Adipocyte (in vitro differentiated cells): ENCODE measurements at places on chromosomes 16 and 17.

DNA sequence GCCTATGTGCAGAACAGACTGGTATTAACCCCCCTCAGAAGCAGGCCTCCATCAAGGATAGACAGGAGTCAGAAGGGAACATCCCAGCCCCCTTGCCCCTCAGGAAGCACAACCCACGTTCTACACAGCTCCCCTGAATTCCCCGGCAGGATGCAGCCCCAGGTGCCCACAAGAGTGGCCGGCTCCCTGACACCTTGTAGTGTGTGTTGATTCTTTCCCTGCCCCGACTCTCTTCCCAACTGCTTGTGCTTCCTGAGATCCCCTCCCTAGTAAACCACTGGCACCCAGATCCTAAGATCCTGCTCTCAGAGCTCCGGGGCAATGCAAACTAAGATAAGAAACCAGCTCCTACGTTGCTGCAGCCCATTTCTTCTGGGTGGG is 34.8 kb upstream of the LITAF start:
- no peak for DNase-seq

GRCh38 chr17:63998050-63998720 is at the start of gene PRR29:
PRR29 (plus strand) TSS chr17:63998351; CDS start chr17:63998365, 14 bp downstream.
- DNase-seq = peak; percentile 78

DNA sequence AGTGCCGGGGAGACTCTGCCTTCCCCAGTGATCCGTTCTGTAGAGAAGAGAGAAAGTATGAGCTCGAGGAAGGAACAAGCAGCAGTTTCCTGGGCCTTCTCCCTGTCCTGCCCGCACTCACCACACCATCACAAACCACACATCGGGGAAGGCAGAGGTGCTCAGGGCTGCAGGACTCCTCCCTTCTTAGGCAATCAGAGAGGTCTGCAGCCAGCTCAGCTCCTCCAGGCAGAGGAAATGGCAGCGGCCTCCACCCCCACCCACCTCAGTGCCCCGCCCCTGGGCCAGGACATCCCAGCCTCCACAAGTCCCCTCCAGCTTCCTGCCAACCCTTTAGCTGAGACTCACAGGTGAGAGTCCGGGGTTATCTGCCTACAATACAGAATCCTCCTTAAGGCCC is 2.0 kb downstream of the ZNF319 start:
- DNase-seq = no peak

DNA sequence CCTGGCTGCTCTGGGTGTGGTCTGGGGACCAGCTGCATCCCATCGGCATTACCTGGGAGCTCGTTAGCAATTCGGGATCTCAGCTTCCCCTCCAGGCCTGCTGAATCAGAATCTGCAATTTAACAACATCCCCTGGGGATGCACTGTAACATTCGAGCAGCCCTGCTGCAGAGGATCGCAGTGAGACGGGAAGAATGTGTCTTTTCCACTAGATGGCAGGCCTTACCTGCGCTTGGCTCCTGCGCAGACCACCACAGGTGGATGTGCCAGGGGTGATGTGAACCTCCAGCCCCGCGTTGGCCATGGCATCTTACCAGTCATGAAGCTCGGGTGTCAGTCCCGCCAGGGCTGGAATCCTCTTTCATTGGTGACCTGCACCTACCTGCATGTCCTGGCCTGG is 209.9 kb downstream of the PRKCB start:
- DNase-seq = no peak

DNA sequence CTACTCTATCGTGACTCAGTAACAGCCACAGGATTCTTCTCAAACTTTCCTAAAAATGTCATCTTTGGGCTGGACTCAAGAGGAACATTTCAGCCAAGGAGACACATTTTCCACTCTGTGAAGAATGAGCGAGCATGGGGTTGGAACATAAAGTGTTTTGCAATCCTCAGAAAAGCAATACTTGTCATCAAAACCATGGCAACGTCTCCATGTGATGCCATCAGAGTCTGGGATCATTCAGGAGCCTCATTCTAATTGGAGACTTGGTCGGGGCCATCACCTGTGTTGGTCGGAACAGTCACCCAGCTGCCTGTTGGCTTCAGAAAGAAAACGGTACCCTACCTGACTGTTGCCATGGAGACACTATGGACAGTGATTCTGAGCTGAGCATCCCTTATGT is 25.5 kb downstream of the MYOCD start:
- peak; percentile 81 for DNase-seq
